ENCODE measurements at places on chromosomes 12 and 14.

GRCh38 chr12:8483079-8483478, 27.3 kb downstream of the CLEC6A start:
- DNase-seq: no peak

- no peak for DNase-seq
These were observed 120.1 kb downstream of the TTC7B start for GRCh38 chr14:90695997-90696660.

GRCh38 chr14:73777420-73777819, 63.2 kb upstream of the PNMA1 start:
- no peak for DNase-seq

GRCh38 chr12:114938487-114939210, 254.7 kb upstream of the TBX3 start:
- no peak for DNase-seq

- DNase-seq: no peak
These were observed 146.4 kb upstream of the PRICKLE1 start for GRCh38 chr12:42735861-42736361.

GRCh38 chr12:124953689-124954405, 35.1 kb downstream of the DHX37 start:
- no peak for DNase-seq

- no peak for DNase-seq
These were observed at the start of gene SLC38A4 for GRCh38 chr12:46825591-46826414. TSS of gene SLC38A4 (minus strand) at chr12:46825997. CDS start at chr12:46793071, 32,926 bp downstream.

- no peak for DNase-seq
These were observed 37.6 kb upstream of the DHRS4 start for GRCh38 chr14:23916004-23916403.

DNA sequence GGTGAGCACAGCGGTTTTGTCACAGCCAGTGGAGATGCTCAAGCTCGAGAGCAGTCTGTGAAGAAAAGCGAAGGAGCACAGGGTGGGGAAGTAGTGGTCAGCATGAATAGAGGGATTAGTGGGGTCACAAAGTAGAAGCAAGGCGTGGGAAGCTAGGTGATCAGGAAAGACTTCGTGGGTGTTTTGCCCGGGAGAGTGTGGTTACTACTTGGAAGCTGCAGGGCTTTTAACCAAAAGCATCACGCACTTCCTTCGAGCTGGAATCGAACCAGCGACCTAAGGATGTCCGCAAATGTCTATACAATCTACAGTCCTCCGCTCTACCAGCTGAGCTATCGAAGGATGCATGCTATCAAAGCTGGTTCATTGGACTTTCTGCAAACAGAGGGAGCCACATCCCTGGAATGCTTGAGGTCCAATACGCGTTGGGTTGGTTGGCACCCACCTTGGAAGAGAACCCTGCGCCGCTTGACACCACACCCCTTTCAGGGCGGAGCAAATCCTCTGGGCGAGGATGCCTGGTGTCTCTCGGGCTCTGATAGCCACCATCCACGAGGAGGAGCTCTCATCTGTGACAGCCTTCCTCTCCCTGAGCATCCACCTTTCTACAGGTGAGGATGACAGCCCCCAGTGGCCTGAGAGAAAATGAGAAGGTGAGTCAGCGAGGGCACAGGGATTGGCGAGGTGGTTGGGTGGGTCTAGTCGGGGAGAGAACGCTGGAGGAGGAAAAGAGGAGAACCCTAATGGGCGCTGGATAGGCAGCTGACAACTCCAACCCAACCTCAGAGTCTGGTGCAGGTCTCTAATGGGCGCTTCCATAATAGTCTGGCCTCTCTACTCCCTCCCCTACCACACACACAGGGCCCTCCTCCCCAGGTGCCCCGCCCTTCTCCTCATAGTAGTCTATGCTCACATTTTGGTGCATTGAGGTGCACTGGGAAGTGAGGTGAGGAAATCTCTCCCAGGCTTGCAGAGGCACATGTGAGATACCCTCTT, 16.0 kb upstream of the OR6S1 start:
- no peak for DNase-seq

- DNase-seq: no peak
These were observed 19.9 kb downstream of the RFLNA start for GRCh38 chr12:124314766-124315165.

- DNase-seq: no peak
These were observed 9.2 kb downstream of the NDUFA12 start for GRCh38 chr12:94994312-94994711.

GRCh38 chr14:36069535-36069900, 107.0 kb downstream of the PTCSC3 start:
- no peak for DNase-seq

DNA sequence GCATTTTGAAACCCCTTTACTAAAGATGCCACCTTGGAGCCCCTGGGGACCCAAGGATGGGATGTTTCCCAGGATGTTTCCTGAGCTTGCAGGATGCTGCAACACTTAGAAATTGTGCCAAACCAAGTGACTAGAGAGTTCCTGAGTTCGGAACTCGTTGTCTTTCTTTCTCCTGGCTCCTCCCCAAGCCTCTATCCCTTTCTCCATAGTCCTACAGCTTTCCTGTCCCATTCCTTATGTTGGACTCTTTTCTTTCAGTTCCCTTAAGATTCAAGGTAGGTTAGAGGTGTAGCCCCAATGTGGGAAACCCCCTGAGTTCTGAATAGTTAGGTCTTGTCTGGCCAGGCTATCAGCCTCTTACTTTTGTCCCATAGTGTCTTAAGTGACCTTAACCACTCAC, 1.4 kb upstream of the KIF5A start:
- DNase-seq: no peak

- no peak for DNase-seq
These were observed 45.6 kb downstream of the FLRT2 start for GRCh38 chr14:85575617-85575898.

GRCh38 chr12:193261-193660, 20.7 kb downstream of the SLC6A12 start:
- no peak for DNase-seq

DNA sequence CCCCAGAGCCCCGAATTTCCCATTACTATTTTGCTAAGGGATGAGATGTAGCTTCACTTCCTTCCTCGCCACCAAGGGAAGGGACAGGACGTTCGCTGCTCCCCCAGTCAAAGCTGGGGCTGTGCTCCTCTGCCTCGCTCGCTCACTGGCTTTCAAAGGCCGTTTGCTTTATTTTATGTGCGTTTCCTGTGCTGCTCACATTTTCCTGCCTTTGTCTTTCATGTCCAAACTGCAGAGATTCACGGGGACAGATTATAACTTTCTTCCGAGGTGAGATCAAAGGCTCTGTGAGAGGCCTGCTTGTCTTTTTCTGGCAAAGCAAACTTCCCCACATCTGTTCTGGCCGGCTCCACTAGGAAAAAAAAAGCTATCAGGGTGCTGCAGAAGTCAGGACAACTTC, 76.0 kb upstream of the FZD10 start:
- DNase-seq: no peak

DNA sequence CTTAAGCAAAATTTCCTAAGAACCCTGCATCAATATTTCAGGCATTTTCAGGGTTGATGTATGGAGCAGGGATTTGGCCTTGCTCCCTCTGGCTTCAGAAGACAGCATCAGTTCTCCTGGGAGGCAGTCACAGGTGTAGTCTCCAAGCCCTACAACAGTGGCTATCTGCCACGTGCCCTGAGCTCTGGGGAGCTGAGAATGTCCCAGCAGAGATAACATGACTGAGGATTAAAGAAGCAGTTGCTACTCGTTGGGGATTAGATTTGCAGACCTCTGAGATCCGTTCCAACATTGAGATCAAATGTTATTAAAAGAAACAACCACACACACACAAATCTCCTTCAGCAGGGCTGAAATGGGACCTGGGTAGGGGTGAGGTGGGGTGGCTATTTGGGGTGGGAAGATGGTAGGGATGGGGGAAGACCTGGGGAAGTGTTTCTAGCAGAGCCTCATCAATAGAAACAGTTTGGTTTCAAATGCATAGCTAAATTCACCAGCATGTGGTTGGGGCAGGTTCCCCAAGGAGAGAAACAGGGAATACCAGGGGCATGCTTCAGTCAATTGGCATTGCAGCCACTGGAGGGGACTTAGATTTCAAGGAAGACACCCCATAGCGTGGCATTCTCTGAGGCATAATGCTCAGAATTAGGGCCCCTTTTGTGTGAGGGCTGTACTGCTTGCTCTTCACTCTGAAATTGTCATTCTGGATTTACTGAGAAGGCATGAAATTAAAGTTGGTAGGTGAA, 15.2 kb upstream of the FAM234B start:
- no peak for DNase-seq

DNA sequence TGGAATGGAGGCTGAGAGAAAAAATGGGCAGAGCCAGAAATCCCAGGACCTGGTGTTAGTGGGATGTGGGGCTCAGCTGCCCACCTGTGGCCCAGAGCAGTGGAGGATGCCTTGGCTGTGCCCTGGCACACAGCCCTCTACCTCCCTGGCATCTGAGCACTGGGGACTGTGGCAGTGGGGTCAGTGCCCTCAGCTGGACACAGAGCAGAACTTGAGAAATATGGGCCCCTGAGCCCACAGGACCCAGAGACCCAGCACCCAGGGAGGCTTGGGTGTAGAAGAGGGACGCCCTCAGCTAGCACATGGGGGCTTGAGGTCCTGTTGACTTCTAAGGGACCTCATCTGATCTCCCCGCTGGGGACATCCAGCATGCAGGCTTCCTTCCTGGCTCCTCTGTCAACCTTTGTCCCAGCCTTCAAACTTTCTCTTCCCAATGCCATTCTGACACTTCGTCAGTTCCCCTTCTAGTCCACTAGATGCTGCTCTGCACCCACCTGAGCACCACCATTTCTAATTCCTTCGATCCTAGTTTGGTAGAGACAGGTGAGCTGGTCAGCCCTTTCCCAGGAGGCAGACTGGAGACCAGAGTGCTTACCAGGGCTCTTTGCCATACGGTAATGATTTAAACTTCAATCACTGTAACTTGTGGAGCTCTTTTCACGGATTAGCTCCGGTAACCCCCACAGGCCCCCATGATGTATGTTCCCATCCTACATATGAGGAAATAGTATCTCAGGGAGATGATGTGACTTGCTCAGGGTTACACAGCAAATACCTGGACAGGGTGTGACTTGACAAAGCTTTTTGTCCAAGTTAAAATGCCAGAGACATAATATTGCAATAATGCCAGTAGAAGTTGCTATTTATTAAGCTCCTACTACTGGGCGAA, 143.7 kb downstream of the ASCL4 start:
- DNase-seq: no peak

DNA sequence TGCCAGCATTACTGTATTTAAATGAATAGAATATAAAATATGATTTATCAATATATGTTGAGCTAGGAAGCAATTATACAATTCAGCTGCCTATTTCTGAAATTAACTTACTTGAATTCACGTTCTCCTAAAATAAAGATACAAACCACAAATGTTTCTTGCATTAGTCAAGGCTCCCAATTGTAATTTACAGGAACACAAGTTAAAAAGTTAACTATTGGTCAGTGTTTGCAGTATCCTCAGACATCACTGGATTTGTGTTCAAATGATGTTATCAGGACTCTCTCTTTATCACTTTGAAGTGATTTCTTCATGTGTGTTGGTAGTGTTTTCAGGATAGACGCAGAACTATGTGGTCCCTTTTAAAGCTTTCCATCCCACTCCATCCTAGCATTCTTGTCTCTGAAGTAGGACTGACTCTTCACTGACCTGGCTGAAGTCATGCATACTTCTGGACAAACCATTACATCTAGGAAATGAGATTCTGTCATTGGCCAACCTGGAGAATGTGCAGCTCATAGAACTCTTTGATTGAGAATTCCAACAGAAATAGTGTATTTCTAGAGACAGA, 156.1 kb downstream of the KICS2 start:
- no peak for DNase-seq

GRCh38 chr14:81625343-81625742, 91.7 kb upstream of the SEL1L start:
- no peak for DNase-seq

DNA sequence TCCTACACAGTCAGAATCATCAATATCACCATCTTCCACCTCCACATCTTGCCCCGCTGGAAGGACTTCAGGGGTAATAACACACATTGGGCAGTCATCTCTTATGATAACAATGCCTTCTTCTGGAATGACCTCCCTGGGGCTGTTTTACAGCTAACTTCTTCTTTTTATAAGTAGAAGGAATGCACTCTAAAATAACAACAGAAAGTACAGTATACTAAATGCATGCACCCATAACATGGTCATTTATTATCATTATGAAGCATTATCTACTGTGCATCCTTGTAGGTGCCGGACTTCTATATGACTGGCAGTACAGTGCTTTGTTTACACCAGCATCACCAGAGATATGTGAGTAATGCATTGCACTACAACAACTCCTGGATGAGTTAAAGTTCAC, 19.0 kb upstream of the NUAK1 start:
- DNase-seq: no peak

- DNase-seq: no peak
These were observed 86.3 kb downstream of the TMEM132C start for GRCh38 chr12:128353301-128353700.

DNA sequence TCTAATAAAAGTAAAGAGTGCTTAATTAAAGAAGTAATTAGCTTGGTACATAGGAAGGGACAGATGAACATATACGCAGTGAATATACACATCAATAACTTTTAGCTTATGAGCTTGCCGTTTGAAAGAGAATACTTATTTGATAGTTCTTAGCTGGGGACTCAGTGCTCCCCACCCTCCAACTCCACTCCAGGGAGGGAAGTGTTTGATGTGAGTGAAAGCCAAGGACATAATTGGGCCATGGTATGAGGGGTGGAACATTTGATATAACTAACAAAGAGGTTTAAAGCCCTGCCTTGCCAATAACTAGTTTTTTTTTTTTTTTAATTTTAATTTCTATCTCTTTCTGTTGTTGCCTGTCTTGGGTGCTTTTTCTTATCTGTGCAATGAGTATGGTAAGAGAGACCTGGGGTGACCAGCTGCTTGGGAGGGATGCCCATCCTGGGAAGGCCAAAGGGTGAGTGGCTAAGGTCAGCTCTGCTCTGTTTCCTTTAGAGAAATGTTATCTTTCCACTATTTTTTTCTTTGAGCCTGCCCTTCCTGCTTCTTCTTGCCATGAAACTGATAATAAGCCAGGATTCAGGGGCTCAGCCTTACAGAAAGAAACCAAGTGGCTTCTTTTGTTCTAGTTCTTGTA, 132.8 kb upstream of the CPSF6 start:
- DNase-seq: no peak

DNA sequence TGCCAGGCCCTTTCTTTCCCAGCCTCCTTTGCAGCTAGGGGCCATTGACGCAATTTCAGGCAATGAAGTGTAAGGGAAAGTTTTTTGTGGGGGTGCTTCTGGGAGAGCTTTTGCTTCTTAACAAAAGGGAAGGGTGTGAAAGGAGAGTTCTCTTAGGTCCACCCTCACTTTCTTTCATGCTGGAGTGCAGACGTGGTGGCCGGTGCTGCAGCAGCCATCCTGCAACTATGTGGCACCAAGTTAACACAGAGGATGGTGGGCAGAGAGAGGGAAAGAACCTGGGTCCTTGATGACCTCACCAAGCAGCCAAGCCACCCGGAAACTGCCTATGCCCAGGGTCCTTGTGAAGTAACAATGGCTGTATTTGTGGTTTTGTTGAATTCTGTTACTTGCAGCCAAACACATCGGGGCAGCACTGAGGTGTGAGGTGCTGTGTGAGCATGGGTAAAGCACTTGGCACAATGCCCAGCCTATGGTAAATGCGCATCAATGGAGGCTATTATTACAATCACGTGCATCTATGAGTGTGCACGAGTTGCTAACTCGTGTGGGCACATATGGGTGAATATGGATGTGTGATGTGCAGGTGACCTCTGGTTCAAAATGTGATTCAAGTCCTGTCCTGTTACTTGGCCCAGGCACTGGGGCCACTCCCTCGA, 122.6 kb downstream of the CALM1 start:
- no peak for DNase-seq

GRCh38 chr12:65238609-65239008, 39.9 kb upstream of the MSRB3 start:
- DNase-seq: no peak

GRCh38 chr14:21233457-21234076, 35.7 kb downstream of the HNRNPC start:
- no peak for DNase-seq

GRCh38 chr12:121538699-121539061, 42.1 kb downstream of the KDM2B start:
- DNase-seq: no peak

Measured in uterus (tissue), 4 donors.